Cortex of kidney (tissue), 1 donor: ENCODE measurements at places on chromosomes 6 and 20.

DNA sequence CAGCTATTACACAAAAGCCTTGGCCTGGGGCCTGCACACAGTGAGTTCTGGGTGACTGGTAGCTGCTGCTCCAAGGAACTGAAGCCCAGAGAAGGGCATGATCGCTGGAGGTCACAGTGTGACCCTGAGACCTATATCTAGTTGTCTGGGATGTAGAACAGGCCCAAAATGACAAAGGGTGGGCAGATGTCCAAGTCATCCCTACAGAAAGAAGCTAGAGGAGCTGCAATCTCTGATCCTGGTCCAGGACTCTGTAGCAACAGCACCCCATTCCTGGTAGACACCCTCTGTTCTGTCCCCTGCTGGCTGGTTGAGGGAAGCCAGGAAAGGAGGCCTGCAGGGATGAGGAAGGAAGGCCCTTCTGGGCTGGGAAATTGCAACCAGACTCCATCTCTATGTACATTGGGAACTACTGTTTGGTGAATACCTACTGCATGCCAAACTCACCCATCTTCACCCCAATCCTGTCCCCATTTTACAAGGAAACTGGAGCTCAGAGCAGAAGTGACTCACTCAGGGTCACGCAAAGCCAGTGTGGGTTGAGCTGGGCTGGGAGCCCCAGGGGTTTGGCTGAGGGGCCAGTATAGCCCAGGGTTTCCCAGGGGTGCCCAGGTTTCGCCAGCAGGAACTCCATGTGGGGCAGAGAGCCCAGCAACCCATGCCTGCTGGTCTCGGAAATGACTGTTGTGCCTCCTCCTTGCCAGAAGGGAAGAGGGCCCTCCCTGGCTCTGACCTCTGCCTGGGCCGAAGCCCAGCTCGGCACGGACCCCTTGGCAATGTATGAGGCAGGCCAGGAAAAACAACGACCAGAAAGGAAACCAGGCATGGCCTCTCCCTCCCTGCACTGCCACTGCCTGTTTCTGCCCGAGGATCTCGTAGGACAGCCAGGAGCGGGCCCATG, 44.9 kb upstream of the TLDC2 start:
- no peak for DNase-seq

DNA sequence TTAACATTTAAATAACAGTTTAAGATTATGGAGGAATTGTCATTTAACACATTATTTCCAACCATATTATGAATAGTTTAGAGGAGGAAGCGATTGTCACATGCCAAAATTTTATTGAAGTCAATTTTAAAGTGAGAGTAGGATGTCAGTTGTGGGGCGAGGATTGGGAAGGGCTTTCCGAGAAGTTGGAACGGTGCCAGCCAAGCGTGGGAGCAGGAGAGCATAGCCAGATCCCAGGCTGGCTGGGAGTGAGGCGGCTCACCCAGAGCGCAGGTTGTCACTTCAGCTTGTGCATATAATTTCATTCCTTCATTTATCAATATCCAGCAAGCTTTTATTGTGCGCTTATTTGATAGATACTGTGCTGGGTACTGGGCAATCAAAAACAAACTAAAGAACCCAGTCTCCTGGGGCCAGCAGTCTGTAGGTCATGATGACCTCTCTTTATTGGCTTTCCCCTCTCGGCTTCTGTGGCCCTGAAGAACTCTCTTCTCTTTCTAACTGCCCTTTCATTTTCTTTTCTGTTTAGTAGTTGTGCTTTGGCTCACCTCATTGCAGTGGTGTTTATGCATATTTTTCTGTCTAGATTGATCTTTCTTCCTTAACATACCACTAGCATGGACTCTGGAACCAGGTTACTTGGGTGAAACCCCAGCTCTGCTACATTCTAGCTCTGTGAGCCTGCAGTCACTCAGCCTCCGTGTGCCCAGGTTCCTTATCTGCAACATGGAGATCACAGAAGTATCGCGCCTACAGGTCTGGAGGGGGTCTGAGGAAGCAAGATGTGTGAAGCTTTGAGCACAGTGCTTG, 6.4 kb downstream of the CEP43 start:
- no peak for DNase-seq

DNA sequence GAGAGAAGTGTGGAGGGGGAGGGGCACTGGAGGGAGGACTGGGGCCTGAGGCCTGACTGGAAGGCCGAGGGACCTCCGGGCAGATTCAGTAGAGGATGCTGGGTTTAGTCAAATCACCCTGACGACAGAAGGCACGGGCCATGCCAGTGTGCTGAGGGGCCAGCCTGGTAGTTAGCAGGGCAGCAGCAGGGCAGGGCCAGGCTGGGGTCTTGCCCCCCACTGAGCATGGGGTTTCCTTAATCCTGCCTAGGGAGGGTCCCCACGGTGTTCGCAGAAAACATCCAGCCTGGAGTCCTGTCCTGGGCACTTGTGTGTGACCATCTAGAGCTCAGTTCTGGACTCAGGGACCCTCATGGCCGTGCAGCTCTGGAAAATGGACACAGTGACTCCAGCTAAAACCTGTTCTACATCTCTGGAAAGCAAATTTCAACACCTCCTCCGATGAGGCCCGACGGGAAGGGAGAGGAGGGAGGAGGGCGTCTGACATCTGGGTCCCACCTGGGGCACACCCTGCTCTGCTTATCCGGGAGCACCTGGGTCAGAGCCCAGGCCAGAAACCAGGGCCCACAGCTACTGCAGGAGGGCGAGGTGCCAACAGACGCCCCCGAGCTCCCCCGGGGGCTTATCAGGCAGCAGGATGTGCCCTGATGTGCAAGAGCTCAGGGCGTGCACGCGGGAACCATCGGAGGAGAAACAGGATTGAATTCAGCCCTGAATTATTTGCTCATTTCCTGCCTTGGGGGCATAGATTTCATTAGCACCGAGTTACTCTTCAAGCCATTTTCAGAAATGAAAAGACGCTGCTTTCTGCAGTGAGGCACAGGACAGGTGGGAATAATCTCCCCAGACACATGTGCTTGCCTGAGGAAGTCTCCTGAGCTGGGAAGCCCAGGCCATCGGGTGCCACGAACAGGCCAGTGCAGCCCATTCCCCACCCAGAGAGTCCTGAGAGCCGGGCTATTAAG, 78.0 kb upstream of the MPC1 start:
- no peak for DNase-seq

- DNase-seq, result no peak
Observed at GRCh38 chr6:117947234-117947633, 40.2 kb downstream of the SLC35F1 start.

GRCh38 chr20:18822832-18823231, 9.2 kb downstream of the SCP2D1 start:
- no peak for DNase-seq
